HCEC 1CT (cell line): ENCODE measurements at places on chromosomes 12 and 14.

DNA sequence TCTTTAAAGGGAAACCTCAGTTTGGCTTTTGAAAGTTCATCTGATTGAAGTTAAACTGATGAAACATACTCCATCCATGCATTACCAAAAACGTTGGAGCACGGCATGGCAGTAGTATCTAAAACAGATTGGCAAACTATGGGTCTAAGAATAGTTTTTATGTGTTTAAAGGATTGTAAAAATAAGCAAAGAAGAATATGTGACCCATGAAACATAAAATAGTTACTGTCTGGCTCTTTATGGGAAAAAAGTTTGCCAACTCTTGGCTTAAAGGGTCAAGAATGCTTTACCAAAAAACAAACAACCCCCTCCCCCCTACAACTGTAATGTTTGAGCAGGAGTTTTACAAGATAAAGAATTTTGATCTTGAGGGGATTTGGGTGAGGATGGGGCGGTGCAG, 32.6 kb downstream of the TRAF3 start:
- DNase-seq: no peak

- peak; percentile 25 for DNase-seq
Measured at GRCh38 chr12:2395354-2395977, 342.7 kb downstream of the CACNA1C start.

GRCh38 chr12:78240827-78241226, 410.1 kb downstream of the NAV3 start:
- no peak for DNase-seq

- no peak for DNase-seq
Measured at GRCh38 chr14:70803321-70804310, 5.7 kb downstream of the MAP3K9 start.

GRCh38 chr14:60648934-60649874, at the start of gene SIX1:
Gene SIX1 (minus strand): TSS chr14:60649477. CDS start chr14:60649189, 288 bp downstream.
- peak; percentile 93 for DNase-seq

DNA sequence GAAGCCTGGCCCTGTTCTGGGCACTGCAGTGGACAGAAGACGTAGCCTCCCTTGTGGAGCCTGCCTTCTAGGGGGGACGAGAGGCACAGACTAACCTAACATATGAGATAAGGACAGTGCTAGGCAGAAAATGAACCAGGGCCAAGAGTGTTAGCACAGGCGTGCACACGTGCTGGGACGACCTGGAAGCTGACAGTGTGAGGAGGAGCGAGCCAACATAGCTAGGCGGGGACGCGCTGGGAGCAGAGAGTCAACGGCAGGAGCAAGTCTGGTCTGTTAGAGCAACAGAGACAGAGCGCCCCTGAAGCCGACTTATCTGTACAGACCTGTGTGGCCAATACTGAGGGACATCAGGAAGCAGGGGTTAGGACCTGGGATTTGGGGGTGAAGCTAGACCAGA, 8.0 kb downstream of the PXMP2 start:
- DNase-seq: no peak

- no peak for DNase-seq
Measured at GRCh38 chr12:95956557-95957145, 13.5 kb downstream of the AMDHD1 start.

GRCh38 chr12:12527820-12528296, 34.8 kb downstream of the DUSP16 start:
- DNase-seq: no peak
